NCI-H524 treated with DMSO at 0.1 percent for 48 hours (cell line): ENCODE measurements at places on chromosomes 5 and 9.

- no peak for DNase-seq
Observed at GRCh38 chr9:78011049-78011448, 20.6 kb downstream of the GNAQ start.

- DNase-seq: no peak
Observed at GRCh38 chr9:95028853-95029219, 288.7 kb downstream of the FANCC start.

DNA sequence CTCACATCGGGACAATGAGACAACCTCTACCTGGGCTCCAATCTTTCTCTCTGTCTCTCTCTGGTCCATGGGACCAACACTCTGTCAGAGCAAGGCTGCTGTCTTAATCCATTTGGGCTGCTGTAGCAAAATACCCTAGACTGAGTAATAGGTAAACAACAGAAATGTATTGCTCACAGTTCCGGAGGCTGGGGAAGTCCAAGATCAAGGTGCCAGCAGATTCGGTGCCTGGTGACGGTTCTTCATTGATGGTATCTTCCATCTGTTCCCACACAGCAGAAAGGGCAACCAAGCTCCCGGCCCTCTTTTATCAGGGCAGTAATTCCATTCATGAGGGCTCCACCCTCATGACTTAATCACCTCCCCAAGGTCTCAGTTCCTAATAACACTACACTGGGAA lies 61.3 kb upstream of the SPOCK1 start:
- no peak for DNase-seq

- no peak for DNase-seq
Observed at GRCh38 chr9:111598733-111599091, 735 bp downstream of the PTGR1 start.

DNA sequence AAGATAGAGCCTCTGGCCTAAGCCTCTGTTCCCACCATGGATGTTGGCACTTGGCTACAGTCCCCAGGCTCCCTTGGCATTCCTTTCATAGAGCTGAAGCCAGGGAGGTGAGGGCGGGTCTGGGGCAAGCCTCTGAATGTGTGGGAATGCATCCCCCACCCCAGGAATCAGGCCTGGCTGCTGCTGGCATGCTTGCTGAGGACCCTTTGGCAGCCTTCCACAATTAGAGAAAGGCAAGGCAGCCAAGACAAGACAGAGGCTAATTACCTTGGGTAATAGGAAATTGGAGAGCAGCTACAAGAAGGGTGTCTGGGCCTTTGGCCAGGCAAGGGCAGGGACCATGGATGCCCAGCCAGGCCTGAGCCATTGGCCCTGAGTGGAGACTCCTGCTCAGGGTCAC lies 204.4 kb upstream of the TRIM32 start:
- no peak for DNase-seq

- DNase-seq: no peak
Observed at GRCh38 chr5:50300878-50301277, 140.2 kb downstream of the EMB start.

- DNase-seq: no peak
Observed at GRCh38 chr5:134536876-134537275, 11.4 kb downstream of the JADE2 start.

GRCh38 chr5:50887889-50888633 lies 221.6 kb downstream of the PARP8 start:
- DNase-seq: no peak

GRCh38 chr5:172251419-172251818 lies 32.1 kb downstream of the UBTD2 start:
- DNase-seq: no peak

DNA sequence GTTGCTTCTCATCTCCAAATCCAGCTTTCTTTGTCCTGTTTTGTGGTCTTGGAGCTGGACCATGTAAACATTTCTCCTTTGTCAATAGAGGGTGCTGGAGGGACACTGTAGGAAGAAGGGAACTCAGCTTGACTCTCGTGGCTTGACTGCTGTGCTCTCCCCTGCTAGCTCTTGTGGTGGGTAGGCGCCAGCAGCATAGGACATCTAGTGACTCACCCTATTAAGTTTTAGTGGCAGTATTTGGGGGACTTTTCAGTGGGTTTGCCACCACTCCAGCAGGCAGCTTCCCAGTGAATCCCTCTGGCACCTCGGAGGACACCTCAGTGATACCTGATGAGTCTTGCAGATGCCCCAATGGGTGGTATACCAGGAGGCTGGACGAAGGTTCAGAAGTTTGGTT lies 97.8 kb downstream of the TSSK1B start:
- no peak for DNase-seq

DNA sequence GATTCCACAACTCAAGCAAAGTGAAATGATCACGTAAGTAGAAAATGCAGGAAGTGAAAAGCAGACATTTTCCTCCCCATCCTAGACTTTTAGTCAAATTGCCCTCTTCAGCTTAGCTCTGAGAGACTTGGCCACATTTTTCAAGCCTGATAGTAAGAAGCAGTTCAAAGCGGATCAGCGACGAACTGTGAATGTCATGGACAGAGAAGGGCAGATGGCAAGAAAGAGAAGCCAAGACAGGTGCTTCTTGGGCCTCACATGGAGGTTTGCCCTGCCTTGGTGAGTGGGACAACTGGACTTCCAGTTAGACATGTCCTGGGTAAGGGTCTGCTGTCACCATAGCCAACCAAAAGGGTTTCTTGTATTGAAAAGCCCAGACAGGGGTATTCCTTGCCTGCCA lies 291.5 kb downstream of the MED10 start:
- DNase-seq: no peak

- no peak for DNase-seq
Observed at GRCh38 chr5:108989761-108990392, 242.2 kb downstream of the FER start.

DNA sequence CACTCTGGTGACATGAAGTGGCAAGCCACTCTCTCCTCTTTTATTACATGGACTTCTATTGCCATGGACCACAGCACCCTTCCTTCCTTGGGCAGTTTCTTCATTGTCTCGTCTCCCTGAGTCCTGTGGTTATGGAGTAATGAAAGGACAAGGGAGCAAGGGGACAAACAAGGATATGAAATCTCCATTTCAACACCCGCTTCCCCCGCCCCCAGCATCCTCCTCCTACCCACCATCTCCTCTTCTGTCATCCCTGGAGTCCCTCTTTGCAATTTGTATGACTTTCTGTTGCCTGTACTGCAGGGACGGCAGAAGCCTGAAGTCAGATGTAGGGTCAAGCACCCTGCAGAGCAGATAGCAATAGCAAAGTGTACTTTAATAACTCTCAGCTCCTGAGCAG lies 300.7 kb upstream of the CLINT1 start:
- DNase-seq: no peak

DNA sequence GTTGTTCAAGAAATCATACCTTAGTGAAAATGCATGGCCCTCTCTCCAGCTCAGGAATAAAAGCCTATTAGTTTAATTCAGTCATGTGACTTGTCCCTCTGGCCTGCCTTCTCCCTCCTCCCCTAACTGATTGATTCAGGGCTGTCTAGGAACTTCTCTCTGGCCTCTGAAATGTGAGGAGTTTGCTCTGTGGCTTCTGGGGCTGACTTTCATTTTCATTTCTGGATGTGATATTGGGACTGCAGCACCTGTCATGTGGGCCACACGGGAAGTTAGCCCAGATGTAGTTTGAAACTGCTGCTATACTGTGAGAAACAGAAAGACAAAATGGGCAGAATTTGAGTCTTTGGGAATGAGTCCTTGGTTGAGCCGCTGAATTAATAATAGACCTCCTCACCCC lies 44.8 kb downstream of the PARP8 start:
- no peak for DNase-seq

DNA sequence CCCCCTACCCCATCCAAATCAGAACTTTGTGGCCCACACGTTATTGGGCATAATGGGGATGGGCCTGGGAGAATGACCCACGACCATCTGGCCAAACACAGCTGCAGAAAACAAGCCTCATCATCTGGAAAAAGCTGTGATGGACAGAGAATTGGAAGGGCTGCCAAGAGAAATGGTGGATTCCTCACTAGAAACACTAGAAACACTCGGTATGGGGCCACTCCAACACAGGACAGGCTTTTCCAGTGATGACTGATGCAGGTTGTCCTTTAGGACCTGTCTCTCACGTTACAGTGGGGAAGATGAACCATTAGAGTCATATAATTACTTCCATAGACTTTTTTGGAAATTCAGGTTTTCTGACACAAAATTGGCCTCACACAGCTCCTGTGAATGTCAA lies 172.4 kb upstream of the TARS1 start:
- DNase-seq: no peak

- no peak for DNase-seq
Observed at GRCh38 chr5:92308679-92309078, 925.6 kb upstream of the ARRDC3 start.

- DNase-seq: no peak
Observed at GRCh38 chr9:37338218-37338617, 84.3 kb upstream of the GRHPR start.

GRCh38 chr9:68995776-68996175 lies 18.1 kb downstream of the PRKACG start:
- no peak for DNase-seq
